ENCODE measurements at places on chromosomes 16 and 17.

DNA sequence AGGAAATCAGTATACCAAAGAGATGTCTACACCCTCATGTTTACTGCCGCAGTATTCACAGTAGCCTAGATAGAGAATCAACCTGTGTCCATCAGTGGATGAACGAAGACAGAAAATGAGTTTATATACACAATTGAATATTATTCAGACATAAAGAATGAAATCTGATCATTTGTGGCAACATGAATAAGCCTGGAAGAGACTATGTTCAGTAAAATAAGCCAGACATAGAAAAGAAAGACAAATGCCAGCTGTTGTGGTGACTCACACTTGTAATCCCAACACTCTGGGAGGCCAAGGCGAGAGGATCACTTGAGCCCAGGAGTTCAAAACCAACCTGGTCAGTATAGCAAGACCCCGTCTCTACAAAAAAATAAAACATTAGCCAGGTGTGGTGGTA, 16.1 kb downstream of the NUDT16L1 start:
- no peak for DNase-seq

DNA sequence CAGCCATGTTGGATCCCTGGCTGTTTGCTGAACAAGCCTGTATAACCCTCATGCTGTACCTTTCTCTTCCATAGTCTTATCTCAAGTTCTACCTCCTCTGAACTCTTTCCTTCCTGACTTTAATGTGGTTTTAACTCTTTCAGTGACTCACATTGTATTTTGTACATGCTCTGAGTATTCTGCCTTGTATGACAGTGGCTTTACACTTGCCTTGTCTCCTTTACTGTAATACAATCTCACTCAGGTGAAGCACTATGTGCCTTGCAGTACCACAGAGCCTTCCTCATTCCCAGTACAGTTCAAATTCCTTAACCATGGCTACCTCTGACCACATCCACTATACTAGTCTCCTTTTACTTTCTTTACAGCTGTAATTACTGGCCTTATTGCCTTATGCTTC, 14.1 kb downstream of the PSMD11 start:
- DNase-seq, result no peak

GRCh38 chr17:52420555-52421078, 262.1 kb upstream of the CA10 start:
- DNase-seq, result no peak

GRCh38 chr17:20217677-20218076, 208.5 kb downstream of the SPECC1 start:
- DNase-seq, result no peak

DNA sequence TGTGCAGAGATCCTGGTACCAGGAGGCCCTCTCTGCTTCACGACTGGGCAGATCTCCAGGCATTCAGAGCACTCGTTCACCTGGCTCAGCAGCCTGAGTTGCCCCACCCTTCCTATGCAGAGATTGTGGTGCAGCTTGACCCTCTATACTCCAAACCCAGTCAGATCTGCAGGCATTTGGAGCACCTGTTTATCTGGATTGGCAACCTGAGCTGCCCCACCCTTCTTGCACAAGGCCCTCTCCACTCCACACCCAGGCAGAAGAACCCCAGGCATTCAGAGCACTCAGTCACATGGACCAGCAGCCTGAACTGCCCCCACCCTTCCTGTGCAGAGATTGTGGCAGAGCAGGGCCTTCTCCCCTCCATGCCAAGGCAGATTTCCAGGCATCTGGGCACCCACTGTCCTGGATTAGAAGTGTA, 88.4 kb upstream of the CDH5 start:
- DNase-seq, result no peak

DNA sequence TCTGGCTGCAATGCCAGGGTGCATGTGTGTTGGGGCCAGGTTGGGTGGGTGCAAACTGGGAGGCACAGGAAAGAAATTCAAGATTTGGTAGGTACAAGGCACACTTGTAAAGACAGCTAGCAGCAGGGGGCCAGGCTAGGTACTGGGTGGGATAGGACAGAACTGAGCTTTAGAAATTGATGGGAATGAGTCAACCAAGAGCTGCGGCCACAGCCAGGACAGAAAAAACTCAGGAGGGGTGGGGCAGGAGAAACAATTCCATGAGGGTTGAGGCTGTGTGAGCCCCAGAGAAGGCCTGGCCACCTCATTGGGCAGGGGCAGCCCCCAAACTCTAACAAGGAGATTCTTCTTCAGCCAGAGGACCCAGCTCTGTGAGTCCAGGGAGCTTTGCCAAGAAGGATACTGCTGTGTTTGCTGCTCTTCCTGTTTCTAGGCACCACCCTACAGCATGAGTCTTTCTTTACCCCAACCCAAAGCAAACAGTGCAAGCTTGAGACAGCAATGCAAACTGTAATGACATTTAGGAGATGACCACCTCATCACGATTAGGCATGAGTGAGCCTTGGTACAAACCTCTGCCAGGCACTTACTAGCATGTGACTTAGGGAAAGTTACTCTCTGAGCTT, 21.3 kb upstream of the CCDC182 start:
- DNase-seq, result no peak

GRCh38 chr16:67733734-67734470, 14.8 kb upstream of the GFOD2 start:
- no peak for DNase-seq

- DNase-seq, result no peak
Observed at GRCh38 chr16:80056324-80056723, 455.8 kb upstream of the MAF start.

GRCh38 chr16:30740364-30741251, 7.6 kb upstream of the PHKG2 start:
- DNase-seq, result peak; percentile 79

DNA sequence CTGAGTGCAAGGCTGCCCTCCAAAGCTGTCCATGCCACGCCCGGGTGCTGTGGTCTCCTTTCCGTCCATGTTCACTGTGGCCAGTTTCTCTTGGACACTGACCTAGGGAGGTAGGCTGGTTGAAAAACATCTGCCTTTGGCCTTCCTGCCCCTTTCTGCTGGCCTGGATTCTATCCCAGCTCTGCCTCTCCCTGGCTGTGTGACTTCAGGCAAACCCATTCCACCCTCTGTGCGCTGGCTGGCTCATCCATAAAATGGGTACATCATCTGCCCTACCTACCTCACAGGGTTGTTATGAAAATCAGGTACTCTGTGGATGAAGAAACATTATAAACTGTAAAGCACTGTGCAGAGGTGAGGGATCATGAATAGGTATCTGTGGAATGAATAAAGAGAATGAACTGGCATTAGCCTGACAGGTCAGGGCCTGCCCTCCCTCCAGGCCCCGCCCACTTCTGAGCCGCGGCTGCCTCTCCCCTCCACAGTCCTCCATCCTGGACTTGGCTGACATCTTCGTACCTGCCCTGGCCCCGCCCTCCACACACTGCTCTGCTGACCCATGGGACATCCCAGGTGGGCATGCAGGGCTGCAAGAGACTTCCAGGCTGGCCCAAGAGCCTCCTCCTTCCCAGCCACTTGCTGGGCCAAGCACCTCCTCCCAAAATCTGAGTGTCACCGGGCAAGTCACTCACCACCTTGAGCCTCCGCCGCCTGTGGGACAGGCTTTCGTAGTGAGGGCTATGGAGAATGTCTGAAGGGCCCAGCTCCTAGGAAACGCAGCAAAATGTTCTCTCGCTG, 7.0 kb upstream of the SPATA20 start:
- DNase-seq, result no peak

- no peak for DNase-seq
Observed at GRCh38 chr17:7027335-7027734, 4.5 kb downstream of the BCL6B start.

DNA sequence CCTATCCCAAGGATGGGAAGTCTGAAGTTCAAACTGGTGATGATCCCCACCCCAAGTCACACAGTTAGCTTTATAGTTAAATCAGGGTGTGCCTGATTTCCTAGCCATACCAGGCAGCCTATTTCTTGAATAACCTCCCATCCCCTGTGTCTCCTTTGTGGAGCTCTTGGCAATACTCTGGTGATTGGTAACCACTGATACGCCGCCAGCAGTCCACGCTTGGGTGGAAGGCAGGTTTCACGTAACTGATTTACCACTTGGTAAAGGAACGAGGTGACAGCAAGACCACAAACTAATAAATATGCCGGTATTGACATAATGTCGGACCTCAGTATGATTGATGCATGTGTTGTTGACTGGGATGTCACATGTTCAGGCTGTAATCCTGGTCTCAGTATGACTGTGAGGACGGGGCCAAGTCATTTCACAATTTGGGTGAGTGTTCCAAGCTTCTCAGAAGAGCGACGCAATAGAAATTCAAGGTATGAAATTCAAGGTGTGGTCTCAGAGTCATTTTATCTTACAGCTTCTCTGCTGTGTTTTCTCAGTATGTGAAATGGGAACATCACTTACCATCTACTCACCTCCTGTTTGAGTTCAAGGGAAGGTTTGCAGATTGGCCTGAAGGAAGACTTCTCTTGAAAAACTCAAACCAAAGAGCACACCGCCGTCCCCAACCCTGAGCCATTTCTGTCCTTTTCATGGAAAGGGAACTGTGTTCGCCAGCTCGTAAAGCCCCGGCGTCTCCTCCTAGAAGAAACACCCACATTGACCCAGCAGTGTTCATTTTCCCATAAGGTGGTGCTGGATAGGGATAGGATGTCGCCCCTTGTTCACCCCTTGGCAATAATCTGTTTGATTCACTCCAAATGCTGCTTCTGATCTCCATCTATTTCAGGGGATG, 678.9 kb downstream of the WWOX start:
- no peak for DNase-seq

DNA sequence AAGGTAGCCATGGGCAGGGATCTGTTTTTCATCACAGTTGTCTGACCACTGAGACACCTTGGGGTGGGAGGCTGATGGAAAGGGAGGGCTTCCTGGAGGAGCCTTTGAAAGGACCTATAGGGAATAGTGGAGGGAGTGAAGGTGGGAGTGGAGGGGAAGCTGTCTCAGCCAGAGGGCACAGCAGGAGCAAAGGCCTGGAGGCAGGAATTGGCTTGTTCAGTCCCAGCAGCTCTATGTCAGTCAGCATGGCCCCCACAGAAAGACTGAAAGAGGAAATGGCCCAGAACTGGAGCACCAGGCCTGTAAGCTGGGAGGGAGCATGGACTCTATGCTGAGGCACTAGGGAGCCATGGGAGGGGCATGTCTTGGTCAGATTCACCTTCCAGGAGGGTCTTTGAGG, 12.8 kb upstream of the CBFB start:
- no peak for DNase-seq

GRCh38 chr17:56142781-56143180, 10.5 kb upstream of the ANKFN1 start:
- DNase-seq, result no peak

DNA sequence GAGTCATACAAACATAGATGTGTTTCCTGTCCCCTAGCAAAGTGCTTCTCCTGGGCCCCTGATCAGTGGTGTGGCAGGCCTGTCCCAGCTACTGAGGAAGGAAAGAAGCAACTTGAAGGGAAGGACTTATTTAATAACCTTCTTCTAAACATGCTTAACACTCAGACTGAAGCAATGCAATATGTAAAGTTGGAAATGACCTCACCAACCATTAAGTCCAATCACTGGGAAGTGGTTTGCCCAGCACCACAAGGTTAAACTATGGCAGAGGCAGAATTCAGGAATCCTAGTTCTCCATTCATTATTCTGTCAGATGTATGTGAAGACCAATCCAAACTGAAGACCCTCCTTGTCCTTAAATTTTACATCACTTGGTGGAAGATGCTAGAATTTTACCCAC, 39.1 kb downstream of the CENPV start:
- no peak for DNase-seq

DNA sequence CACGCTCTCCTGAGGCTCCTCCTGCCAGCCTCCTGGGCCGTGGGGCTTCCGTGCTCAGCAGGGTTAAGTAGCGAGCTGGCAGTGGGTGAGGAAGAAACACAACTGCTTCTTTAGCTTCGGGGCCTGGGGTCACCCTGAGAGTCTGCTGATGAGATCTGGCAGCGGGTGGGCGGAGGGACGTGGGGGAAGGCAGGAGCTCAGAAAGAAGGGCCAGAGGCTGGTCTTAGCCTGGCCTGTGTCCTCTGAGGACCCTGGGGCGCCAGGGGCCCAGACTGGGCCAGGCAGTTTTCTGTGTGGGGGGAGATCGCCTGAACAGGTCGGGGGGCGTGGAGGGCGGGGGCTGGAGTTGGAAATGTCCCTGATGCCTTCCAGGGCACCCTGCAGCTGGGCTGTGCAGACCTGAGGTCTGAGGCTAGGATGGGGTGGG, 97.8 kb upstream of the GSE1 start:
- DNase-seq, result no peak

DNA sequence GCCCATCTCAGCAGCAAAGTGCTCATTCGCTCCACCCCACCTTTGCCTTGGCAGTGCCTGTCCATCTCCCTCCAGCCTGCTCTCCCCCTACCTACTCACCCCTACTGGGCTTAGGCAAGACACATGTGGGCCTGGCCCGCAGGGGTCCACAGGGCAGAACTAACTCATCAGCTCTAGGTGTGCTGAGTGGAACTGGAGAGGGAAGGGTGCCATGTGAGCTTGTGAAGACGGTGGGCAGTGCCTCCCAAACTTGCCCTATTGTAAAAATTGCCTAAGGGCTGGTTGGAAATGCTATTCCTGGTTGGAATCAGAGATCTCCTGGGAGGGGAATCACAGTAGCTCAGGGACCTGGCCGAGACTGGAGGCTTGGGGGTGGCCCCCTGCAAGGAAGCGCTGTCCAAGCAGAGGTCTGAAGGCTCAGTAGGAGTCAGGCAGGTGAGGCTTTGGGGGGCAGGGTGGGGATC, 29.1 kb upstream of the TNS4 start:
- no peak for DNase-seq

DNA sequence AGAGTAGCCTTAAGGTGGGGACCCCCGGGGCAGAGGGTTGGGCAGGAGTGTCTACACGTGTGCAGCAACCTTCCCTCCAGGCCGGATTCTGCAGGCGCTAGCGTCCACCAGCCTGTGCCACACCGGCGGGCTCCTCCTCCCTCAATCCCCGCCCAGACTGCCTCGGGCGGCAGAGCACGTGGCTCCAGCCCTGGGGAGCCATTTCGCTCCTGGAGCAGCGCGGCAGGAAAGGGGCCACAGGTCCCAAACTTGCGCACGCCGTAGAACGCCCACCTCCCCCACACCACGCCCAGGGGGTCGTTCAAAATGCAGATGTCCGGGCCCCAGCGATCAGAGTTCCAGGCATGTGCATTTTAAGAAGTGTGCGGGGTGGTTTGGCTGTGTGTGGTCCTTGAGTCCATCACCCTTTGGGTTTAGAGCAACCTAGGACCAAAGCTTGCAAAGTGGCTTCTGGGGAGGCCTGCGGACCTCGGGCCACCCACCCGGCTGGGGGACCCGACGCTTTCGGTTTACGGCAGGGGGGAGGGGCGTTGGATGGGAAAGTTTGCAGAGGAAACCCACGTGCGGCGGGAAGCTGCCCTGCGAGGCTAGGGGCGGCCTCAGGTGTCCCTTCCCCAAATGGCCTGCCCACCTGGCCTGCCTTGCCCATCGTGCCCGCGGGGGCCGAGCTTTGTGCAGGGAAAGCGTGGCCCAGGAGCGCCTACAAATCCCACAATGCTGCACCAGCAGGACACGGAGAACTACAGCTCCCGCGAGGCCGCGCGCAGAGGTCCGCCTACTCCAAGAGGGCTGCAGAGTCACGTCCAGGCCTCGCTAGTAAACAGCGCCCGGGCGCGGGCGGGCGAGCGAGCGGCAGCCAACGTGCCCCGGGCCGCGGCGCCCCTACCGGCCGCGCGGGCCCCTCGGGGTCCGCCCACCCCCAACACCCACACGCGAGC, 1.4 kb downstream of the TFAP4 start:
- DNase-seq, result peak; percentile 83
